ENCODE measurements at places on chromosomes 11 and 22.

- no peak for DNase-seq
These were observed 63.5 kb upstream of the DRD2 start for GRCh38 chr11:113538451-113539412.

DNA sequence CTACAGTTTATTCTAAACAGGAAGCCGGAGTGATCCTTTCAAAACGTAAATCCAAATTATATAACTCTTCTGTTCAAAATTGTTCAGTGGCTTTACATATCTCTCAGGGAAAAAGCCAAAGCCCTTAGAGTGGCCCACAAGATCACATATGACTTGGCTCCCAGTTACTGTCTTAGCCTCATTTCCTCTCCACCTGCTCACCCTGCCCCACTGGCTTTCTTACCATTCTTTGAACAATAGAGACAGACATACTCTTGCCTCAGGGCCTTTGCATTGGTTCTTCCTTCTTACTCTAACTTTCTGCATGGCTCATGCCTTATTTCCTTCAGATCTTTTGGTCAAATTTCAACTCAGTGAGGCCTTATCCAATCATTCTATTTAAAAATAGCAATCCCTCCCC is 52.1 kb downstream of the STIM1 start:
- DNase-seq = no peak

DNA sequence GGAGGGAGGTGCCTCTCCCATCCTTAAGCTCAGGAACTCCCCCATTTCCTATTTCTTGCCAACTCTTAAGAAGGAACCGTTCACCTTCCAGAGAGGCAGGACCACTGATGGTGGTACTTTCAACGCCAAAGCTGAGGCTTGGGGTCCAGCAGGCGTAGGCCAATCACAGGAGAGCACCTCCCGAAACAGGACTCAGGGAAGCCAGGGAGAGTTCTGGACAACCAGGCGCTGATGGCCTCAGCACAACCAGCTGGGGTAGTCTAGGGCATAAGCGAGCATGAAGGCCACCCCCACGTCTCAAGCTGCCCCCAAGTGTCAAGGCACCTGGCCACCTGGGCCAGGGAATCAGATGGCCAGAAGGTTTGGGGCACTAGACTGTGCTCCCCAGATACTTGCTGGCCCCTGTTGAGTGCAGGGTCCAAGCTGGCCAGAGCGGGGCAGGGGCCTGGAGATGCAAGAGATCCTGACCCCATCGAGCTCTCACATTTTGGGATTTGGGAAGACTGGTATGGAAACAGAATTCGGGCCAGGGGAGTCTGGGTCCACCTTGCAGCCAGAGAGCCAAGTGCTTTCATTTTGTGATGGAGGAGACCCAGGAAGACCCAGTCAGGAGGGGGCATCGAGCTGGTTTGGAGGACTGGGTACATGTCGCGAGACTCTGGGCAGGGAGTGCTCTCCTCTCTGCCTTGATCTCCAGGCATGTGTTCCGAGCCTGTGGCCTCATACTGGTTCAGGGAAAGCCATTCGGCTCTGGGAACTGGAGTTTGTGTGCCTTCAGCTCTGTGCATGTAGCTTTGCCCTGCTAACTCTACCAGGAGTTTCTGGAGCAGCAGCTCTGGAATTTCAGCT is 926 bp downstream of the CD6 start:
- DNase-seq = no peak

DNA sequence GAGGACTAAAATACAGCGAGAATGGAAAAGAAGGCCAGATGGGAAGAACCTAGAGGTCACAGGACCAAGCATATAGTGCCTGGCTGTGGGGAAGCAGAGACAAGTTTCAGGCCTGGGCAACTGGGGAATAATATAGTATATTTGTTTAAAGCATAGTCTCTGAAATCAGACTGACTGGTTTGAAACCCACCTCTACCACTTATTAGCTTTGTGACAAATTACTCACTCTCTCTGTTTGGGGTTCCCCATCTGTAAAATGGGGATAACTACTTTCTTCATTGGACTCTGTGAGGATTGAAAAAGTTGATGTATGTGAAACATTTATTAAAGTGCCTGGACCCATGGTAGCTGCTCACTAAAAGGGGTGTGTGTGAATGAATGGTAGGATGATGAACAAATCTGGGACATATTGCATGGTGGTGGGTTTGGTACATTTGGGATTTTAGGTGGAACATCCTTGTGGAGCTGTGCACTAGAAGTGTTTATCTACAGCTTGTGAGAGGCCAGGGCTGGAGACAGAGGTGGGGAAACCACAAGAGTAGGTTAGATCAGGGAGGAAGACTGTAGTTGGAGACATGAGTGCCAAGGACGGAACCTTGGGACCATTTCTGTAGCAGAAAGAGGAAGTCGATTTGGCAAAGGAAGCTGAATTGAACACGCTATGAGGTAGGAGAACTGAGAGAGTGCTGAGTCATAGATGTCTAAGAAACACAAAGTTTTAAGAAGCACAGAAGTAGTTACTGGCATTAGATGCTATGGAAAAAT is 52.6 kb downstream of the SWAP70 start:
- no peak for DNase-seq

DNA sequence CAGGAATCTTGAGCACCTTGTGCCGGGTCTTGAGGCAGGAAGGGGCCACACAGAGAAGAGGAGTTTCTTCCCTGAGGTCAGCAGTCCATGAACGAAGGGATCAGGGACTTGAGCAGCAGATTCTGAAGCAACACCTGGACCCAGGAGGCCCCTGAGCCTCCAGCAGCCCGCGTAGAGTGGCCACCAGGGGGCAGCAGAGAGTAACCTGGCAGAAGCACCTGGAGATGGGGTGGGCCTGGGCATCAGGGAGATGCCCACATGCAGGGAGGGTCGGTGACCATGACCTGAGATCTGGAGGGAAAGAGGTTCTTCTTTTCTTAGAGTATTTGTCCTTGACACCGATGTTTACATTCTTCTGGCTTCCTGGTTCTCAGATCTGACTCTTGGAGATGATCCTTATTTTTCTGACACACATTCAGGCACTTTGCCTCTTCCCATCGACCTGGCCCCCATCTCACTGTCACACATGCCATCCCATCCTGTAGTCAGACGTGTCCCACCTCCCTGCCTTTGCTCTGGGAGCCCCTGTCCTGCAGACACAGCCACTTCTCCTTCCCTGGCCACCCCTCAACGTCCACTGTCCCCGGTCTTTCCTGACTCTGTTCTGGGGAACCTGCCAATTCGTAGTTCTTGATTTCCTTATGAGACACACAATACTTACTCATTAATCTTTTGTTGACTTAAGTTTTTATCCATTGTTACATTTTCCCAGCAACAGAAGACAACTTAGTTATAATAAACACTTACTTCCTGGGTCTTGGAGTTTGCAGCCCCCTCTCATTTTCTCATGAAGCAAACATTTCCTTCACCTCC is 66.5 kb downstream of the GGTLC2 start:
- peak; percentile 73 for DNase-seq

DNA sequence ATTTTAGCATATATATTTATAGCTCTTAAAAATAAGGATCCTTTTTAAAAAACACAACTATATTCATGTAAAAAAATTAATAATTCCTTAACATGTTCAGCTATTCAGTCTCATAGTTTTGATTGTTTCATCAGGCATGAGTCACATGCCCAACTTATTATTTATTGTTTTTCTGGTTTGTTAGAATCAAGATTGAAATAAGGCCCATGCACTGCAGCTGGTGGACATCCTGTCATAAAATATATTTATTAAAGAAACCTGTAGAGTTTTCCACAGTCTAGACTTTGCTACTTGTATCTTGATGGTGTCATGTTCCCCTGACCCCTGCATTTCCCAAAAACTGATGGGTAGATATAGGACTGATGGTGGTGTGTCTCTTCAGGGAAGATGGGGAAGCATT is 77.4 kb downstream of the PARVA start:
- DNase-seq = no peak

GRCh38 chr11:78397398-78397797 is 20.2 kb downstream of the GAB2 start:
- DNase-seq = no peak

- peak; percentile 56 for DNase-seq
These were observed 53.6 kb downstream of the BCR start for GRCh38 chr22:23233752-23234408.

GRCh38 chr11:1832211-1832919 is 2.4 kb upstream of the SYT8 start:
- DNase-seq = peak; percentile 55

DNA sequence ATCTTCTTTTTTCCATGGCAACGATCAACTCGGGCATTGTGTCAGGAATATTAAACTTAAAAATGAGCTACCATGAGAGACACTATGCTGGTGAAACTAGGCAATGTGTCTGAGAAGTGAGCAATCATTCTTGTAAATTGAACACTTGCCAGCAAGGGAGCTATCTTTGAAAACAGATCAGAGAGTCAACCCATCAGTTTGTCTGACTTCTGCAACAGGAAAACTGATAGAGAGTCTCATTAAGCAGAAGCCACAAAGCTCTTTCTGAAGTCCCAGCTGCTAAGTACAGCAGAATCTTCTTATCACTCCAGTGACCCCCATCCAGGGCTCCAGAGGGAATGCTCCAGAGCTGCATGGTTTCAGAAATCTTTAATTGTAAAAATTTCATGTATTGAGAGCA is 114.7 kb downstream of the MSANTD4 start:
- DNase-seq = no peak

DNA sequence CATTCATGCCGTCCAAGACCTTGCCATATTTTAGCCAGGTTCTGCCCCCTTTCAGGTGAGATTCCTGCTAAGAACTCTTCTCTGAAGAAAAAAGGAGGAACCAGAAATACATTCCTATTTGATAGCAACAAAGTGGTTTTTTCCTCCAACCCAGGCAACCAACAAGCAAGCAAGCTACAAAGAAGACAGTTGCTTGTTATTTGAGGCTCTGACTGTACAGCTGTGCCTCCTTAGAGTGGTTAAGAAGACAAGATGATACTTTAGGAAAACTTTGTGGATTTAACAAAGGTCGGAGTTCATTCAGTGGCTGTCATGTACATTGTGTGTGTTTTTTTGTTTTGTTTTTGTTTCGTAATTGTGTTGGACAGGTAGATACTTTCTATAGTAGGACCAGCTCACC is 21.7 kb downstream of the TEAD1 start:
- DNase-seq = no peak

DNA sequence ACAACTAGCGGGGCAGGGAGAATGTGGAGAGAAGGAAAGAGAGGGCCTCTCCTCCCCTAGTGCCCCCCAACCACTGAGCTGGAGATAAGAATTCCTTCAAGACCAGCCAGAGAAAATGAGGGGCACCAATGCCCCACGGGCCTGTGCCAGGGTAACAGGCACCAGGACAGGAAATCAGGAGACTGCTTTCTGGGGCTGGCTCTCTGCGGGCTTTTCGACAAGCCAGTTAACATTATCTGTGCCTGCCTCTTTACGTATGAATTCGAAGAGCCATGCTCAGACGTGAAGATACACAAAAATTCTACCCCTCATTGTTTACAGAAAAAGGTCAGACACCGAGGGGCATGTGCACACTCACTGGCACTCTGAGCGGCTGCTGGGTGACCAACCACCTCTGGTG is 52.1 kb downstream of the MYH9 start:
- DNase-seq = no peak

- no peak for DNase-seq
These were observed 36.5 kb upstream of the CSNK1E start for GRCh38 chr22:38353701-38354100.

- no peak for DNase-seq
These were observed 132.6 kb downstream of the MICAL2 start for GRCh38 chr11:12242966-12243365.

DNA sequence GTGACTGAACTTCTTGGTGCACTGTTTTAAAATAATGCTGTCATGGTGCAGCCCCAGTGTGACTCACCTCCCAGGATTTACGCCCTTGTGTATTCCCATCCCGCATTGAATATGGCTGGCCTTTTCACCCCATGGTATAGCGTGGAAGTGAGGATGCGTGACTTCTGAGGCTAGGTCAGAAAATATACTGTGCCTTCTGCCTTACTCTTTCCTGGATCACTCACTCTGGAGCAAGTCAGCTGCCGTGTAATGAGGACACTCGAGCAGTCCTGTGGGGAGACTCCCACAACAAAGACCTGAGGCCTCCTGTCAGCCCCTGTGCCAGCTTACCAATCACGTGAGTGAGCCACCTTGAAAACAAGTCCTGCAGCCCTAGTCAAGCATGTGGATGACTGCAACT is 471.9 kb upstream of the KIRREL3 start:
- DNase-seq = no peak

GRCh38 chr22:26828311-26828710 is 170.9 kb downstream of the MIAT start:
- no peak for DNase-seq

DNA sequence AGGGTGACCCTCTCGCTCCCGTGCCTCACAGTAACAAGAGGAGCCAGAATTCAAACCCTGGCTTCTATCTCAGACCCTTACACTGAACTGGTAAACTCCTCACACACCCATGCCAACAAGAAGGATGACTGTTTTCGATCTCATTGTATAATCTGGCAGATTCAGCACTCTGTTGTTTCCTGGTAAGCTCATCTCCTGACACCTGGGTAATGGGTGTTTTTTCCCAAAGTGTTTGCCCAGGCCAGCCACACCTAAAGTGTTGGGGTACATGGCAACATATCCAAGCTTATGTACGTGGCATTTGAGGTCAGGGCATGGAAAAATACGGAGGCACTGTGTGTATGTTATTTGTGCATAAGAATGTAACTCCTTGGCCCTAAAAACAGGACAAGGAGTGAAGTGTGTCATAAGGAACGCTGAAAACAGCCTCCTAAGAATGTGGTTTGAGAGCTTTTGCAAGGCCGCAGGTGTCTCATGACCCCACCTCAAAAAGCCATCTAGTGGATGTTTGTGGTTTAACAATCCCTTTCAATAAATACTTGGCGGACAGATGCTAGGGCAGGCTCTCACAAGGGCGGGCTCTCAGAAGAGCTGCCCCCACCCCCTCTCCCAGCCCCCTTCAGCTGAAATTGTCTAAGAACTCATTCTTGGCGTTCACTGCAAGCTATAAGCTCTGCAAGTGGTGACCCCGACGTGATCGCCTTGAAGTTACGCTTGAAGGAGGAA is at the start of gene MS4A15:
Gene MS4A15, plus strand, starts transcription at position 561 of the 726 bp plus-strand sequence. CDS start 6,867 bp downstream, outside the sequence.
- no peak for DNase-seq

DNA sequence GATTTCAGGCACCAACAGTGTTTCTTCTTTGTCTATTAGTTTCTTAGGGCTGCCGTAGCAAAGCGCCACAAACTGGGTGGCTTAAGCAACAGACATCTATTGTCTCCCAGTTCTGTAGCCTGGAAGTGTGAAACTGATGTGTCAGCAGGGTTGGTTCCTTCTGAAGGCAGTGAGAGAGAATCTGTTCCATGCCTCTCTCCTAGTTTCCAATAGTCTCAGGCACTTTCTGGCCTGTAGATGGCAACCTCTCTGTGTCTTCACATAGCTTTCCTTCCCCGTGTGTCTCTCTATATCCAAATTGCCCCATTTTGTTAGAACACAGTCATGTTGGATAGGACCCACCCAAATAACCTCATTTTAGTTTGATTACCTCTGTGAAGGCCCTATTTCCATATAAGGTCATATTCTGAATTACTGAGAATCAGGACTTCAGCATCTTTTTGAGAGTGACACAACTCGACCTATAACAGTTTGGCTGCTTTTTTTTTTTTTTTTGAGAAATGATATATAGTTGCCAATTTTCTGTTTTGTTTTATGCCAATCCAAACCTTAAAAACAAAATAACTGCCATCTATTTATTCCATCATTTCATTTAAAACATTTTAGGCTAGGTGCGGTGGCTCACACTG is 108.2 kb downstream of the SLC36A4 start:
- no peak for DNase-seq

All from activated CD4-positive, alpha-beta T cell treated with anti-CD3 and anti-CD28 coated beads for 24 hours (primary cell).